Stimulated activated CD8-positive, alpha-beta memory T cell treated with anti-CD3 and anti-CD28 coated beads, Interleukin-7, amount 100 ng/mL, for 48 hours (primary cell): ENCODE measurements at places on chromosomes 13 and 19.
A peak's percentile ranks its signal among the peaks of the same experiment; 100 is the strongest.

- no peak for DNase-seq
These were observed 5.0 kb downstream of the PPP1R37 start for GRCh38 chr19:45097776-45098520.

GRCh38 chr19:35247526-35248309 lies 1.1 kb upstream of the LSR start:
- peak; percentile 24 for DNase-seq

DNA sequence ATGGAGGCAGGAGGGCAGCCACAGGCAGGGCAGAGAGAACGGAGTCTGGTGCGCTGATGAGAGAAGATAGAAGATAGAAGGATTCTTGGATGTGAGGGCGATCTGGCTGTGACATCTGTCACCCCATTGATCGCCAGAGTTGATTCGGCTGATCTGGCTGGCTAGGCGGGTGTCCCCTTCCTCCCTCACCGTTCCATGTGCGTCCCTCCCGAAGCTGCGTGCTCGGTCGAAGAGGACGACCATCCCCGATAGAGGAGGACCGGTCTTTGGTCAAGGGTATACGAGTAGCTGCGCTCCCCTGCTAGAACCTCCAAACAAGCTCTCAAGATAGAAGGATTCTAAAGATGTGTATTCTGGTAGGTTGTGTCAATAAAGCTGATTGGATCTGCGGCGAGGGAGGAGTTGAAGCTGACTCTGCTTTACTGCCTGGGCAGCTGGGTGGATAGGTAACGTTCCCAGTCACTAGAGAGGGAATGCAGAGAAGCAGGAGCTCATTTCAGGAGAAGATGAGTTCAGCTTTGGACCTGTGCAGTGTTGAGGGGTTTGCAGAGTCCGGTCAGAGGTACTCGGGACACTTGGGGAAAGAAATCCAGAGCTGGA lies 5.1 kb downstream of the UBAC2 start:
- no peak for DNase-seq

DNA sequence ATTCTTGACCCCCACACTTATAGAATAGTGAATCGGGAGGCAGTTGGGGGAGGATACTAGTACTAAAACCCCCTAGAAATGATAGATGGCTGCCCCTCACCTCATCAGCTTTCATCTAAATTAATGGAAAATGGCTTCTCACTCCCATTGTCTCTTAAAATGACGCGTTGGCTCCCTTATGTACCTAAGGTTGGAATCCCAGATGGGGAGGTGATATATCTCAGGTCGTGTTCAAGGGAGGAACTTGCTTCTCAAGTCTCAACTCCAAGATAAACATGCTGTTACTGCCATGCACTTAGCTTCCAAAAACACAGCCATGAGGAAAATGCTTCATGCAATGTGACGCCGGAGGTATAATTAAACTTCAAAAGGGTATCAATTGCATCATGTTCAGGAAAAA lies 18.8 kb upstream of the UBE2L5 start:
- DNase-seq, result no peak

DNA sequence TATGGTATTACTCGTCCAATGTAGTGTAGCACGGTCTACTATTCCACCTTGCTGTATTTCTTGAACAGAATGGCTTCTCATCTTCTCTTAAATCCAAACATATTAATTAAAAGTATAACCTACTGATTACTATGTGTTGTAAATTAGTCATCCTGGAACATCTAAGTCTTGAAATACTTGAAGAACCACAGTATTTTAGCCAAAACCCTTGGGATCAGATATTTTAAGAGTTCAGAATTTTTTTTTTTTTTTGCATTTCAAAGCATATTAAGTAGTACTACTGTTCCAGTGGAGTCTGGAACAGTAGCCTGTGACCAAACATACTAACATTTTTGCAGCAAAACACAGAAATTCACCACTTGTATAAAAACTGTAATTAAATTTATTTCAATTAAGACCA lies 30.1 kb downstream of the ZC3H13 start:
- no peak for DNase-seq

DNA sequence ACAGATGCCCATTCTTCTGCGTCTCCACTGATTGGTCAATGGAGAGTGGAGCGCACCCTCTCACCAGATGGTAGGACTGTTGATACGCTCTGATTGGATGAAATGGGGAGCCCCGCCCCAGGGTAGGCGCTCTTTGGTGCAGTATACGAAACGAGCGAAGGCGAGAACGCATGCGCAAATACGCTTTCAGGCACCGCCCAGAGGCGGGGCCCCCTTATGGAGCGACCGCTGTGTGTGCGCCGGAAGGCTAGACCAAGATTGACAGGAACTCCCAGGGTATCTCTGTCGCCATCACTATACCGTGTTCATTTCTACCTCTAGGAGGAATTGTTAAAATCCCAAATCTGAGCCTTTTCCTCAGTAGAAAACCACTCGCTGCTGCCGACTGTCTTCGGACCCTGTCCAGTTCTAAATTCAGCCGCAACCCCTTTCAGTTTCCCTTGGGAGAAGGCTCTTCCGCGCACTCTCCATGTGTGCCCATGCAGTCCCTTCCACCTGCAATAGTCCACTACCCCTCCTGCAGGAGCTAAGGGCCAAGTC lies 720 bp upstream of the HNRNPL start:
- peak; percentile 99 for DNase-seq
